T47D (cell line): ENCODE measurements at places on chromosomes 5 and 9.

GRCh38 chr9:114480746-114481435 lies 24.4 kb downstream of the WHRN start:
- DNase-seq = no peak

GRCh38 chr5:11364531-11364930 lies 539.7 kb downstream of the CTNND2 start:
- DNase-seq = no peak

DNA sequence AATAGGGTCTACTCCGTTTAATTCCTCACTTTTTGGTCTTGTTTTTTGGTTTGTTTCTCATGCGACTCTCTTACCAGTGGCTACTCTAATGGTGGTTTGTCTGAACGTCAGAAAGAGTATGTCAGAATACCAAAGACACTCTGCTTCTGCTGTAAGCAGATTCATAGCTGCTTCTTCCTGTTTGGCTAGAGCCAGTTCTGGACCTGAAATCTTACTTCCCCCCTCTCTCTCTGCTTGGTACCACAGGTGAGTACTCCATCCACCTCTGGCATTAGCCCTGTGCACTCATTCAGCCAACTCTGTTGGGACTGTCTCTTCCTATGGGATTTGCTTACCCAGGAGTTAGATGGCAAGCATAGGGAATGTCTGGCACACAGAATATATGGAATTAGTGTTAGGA lies 6.6 kb downstream of the ZCCHC7 start:
- no peak for DNase-seq

DNA sequence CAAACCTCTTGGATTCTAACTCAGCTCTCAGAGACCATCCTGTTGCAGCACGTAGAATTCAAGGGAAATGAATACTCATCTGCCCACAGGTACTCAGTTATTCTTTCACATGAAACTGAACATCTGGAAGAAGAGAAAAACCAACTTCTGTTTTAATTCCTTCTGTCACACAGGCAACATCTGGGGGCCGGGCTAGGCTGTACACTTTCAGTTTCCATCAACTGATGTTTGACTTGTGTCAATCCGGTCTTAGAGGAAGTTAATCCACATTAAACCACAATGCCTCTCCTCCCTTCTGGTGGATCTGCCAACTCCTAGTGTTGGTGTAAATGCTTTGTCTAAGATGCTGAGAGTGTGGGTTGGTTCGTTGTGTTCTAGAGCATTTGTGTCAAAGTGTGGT lies 17.6 kb downstream of the DMRT3 start:
- no peak for DNase-seq
